ENCODE measurements at places on chromosomes 4 and X.

DNA sequence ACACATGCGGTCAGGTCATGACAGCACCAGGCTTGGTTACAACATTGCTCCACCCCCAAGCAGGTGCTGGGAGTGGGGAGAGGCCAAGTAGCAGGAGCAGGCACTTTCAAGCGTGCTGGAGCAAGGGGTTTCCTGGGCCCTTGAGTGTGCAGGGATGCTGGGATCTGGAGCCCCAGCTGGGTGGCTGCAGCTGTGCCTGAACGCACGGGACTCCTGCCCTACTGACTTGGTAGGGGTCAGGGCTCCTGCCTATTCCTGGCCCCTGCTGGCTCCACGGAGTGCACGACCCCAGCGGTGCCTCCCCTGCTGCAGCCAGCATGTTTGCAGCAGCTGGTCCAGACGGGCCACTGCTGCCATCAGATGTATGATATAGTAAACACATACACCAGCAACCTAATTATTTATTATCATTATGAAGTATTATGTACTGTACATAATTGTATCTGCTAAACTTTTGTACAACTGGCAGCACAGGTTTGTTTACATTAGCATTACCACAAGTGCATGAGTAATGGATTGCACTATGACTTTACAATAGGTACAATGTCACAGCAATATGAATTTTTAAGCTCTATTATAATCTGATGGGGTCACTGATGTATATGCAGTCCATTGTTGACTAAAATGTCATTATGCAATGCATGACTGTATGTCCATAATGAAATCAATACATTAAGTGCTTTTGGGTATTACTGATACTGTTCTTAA is 620.6 kb downstream of the RAPGEF2 start:
- no peak for DNase-seq

- DNase-seq: no peak
These were observed 227.6 kb upstream of the PPP1R2C start for GRCh38 chrX:43005561-43005960.

DNA sequence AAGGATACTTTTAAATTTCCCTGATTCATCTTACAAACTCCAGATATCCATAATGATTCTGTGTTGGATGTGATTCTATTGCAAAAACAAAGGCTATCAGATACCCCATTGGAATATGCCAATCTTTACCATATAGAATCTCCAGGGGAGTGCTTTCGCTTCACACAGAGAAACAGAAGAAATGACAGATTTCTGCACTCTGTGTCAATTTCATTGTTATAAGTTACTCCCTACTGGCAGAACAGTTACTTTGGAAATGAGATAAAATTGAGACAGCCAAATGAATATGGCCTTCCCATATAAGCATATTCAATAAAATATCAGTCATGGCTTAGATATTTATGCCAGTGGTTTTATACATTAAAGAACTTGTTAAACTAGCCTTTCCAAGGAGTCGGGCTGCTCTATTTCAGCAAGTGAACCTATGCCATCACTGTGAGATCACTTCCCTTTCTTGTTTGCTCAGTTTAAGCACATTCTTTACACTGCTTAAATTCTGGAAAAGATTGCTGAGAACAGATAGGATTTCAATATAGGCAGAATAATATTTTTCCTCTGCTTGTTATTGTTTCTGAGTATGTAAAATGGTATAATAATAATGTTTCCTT is 127.5 kb upstream of the ANXA10 start:
- DNase-seq: no peak

GRCh38 chr4:131526686-131527085 is 1622.4 kb upstream of the PCDH10 start:
- DNase-seq: no peak

- no peak for DNase-seq
These were observed 231.5 kb upstream of the FMR1 start for GRCh38 chrX:147680251-147680650.

DNA sequence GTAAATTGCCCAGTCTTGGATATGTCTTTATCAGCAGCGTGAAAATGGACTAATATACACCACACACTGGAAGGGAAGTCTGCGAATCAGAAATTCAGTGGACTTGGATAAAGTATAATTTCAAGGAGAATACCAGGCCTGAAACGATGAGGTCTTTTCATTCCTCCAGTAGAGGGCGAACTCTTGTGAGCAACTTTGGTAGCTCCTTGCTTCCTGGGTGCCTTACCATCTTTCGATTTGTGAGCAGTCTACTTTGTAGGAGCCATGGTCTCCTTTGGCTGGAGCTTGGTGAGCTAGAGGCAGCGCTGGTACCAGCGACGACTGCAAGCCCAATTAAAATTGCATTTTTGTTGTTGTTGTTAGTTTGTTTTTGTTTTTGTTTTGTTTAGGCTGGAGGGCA is 791.9 kb downstream of the FAT4 start:
- DNase-seq: no peak

DNA sequence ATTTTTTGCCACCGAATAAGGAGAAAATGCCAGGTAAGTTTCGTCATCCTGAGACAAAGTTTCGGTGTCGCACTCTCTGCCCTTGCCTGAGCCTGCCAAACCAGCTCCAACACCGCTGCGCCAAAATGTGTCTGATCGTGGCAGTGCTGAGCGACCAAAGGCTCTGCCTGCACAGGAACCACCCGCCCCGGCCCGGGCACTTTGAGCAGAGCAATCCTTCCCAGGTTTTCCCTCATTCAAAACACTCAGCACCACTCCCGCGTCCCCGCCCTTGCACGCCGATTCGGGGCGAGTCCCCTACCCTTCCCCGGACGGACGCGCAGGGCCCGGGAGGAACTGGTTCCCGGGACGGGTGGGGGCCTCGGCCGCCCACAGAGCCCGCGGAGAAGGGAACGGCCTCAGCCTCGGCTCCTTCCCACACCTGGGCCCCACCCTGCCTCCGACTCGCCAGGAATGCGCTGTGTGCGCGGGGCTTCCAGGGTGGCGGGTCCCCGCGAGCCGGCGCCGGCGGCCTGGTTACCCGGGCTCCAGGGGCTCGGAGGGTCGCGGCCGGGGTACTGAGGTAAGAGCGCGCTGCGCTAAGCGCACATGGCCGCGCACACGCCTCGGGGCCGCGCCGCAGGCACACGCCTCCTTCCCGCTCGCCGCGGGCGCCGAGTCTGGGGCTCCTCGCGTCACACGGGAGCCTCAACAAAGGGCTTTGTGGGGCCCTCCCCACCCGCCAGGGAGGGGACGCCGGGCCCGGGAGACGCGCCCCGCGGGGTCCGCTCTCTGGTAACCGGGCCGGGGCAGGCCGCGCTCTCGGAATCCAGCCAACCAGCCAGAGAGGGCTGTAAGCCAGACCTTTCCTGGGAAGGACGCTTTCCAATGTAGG is at the start of gene C4orf36:
Gene C4orf36 (minus strand): TSS at position 661 of the 874 bp plus-strand sequence. CDS start 902 bp downstream, outside the sequence.
- DNase-seq: peak; percentile 93

GRCh38 chr4:82362565-82362964 is 11.2 kb downstream of the HNRNPD start:
- DNase-seq: no peak

- DNase-seq: no peak
These were observed 567.9 kb downstream of the EPHA5 start for GRCh38 chr4:65102419-65102818.

GRCh38 chr4:147816382-147817254 is 84.7 kb downstream of the ARHGAP10 start:
- no peak for DNase-seq

- DNase-seq: no peak
These were observed 198.1 kb upstream of the UGT8 start for GRCh38 chr4:114400531-114400930.

DNA sequence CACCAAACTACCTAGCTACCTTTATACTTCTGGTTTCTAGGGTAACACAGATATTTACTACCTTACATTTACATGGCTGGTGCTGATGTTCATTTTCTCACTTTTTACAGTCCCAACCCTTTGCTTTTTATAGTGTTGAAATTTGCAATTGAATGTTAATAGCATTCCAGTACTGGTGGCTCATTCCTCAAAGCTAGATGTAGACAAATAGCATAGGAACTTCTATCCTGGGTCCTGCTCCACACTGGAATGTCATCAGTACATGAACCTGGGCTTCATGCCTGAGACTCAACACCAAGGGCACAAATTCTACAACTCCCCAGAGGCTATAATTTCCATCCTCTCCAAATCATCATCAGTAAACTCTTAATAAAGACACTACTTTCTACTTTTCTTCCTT is 10.3 kb upstream of the TRMT2B start:
- DNase-seq: no peak

DNA sequence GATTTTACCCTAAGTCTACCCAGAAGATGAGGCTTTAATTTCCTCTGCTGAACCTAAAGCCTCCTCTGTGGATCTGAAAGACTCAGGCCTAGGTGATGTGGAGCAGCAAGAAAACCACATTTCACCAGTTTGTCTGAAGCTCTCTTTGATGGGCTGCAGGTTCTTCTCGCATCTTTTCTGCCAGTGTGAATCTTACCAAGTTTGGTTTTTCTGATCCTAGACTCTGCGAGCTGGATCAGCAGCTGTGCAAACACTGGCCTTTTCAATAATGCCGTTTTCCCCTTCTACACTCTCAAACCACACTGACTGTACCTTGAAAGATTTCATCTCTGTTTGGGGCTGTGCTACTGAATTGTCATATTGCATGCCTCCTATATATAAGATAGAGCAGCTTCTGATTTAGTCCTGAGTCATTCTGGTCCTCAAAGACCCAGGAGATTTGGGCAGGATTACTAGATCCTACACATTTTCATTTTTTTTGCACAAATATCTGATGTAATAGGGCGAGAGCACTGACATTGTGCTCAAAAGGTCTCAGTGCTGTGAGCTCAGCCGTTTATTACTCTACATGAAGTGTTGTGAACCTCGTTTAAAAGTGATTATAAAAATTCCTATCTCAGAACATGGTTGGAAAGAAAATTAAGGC is 133.6 kb upstream of the FAM9C start:
- no peak for DNase-seq

DNA sequence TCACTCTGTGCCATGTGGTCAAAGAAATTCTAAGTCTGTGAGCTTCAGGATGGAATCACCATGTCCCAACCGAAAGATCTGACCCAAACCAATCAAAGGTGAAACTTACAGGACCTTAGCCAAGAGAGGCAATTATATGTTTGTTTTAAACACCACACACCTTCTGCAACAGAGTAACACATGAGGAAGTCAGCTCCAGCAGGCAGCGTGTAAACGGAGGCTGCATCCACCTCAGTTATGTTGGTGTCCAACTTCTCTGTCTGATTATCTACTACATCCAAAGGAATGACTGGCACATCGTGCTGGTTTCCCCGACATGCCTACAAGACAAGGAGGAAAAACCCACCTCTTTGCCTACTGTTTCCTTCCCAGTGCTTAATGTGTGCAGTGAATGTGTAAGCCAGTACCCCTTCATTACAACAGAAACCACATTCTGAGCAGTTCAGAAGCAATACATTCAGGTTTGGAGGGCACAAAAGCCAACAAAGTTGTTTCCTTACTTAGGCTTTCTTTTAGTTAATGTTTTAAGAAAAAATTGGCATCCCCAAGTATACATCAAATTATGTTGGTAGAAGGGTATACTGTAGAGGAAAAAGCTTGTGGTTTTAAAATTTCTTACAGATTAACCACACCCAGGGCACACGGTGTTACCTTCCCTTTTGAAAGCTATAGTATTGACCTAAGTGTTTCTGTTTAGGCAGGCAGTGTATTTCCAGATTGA is 12.4 kb downstream of the CASP6 start:
- no peak for DNase-seq

DNA sequence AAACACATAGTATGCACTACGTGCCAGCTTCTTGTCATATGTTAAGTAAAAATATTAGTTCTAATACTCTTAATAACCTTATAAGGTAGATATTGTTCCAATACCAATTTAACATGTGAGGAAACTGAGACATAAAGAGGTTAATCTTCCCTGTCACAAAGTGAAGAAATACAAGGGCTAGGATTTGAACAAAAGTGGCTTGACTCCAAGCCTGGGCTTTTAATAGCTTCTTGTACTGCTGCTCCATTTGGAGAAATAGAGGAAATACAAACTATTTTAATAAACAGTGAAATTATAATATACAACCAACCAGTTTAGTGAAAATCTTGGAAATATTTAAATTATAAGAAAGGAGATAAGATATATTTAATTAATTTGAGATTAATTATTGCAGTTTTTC is 33.2 kb downstream of the TLL1 start:
- no peak for DNase-seq

- DNase-seq: no peak
These were observed 379.5 kb upstream of the MAD2L1 start for GRCh38 chr4:120446051-120446567.

- DNase-seq: no peak
These were observed 73.1 kb upstream of the FMR1 start for GRCh38 chrX:147838465-147839131.

DNA sequence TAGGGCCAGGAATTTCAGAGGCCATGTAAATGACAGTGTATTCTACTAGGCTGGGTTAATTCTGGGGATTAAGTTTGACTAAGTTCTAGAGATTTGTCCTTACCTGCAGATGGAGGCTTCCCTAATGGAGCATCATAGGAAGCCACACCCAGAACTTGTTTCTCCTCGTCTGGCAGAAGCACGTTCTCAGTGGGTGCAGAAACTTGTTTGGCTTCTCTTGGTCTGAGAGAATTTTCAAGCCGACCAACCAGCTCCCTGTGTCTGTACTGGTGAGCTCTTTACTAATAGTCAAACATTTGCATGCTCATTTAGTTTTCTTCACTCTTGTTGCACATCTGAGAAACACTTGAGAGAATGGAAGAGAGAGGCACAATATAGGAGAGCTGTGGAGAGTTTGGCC is 907 bp upstream of the ATP10D start:
- peak; percentile 33 for DNase-seq

GRCh38 chr4:138225477-138225876 is 16.7 kb downstream of the SLC7A11 start:
- DNase-seq: no peak

GRCh38 chr4:34720571-34720970 is 1523.7 kb downstream of the ARAP2 start:
- peak; percentile 85 for DNase-seq

DNA sequence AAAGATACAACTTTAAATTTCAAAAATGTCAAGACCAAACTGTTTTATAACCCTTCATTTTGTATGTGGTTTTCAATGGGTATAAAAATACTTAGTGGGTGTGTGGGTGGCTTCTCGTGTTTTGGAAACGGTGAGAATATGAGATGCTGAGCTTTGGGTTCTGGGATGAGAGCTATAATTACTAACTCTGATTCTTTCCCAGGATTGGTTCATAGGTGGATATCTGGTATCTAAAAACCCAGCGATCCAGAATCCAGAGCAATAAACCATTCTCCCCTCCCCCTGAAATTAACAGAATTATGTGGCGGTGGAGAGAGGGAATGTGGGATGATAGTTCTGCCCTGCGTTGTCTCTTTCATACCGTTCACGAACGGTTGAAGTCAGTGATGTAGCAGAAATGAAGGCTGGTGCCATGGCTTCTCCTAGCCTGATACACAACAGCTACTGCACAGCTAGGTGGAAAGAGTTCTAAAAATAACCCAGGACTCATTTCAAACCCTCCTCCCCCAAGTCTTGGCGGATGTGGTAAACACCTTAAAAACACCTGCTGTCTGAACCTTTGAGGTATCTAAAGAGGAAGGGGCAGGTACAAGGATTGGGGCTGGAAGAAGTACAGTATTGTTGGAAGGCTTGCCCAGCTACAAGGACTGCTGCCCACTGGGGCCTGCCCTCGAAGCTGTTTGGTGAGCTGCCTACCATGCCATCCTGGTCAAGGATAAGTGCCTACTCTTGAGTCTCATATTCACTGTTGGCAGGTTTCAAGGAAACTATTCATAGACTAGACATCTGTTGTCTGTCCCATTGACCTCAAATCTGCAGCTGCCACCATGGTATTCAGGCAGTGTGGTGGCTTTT is 44.5 kb downstream of the SEPTIN11 start:
- no peak for DNase-seq

- DNase-seq: no peak
These were observed 34.9 kb downstream of the MMRN1 start for GRCh38 chr4:89929425-89930159.

GRCh38 chr4:108533245-108533844 is 87.0 kb upstream of the RPL34 start:
- no peak for DNase-seq
